ENCODE measurements at places on chromosomes 4 and X.

GRCh38 chrX:87732133-87732532 is 214.5 kb downstream of the KLHL4 start:
- no peak for DNase-seq

DNA sequence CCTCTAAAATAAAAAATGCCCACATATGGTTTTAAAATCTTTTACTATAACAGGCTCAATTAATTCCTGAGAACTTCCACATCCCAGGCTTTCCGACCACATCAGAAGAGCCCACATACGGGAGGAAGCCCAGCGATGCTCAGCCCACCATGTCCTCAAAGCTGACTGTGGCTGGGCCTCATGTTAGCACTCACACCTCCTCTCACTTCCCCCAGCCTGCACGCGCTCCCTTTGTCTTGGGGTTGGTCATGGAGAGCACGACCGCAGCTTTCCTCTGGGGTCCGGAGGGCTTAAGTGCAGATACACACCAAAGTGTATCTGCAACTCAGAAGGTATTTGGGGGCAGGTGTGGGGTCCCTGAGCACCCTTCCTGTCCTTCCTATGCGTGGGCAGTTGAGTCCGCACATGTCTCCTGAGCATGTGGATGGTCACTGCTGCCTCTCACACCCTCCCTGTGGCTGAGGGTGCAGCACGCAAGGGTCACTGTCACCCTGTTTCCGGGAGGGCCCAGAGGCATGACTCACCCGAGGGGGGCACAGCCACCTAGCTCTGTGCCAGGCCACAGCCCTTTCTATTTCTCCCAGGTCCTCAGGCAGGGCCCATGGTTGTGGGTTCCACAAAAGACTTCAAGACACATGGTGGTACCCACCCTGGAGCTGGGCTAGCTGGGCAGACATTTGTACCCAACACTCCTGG is 21.2 kb downstream of the WDR1 start:
- DNase-seq: no peak

- DNase-seq: peak; percentile 64
Measured at GRCh38 chrX:20414066-20414465, 147.4 kb upstream of the RPS6KA3 start.

GRCh38 chr4:159594576-159594975 is 491.7 kb downstream of the RAPGEF2 start:
- no peak for DNase-seq

GRCh38 chr4:36230534-36230933 is 13.8 kb downstream of the ARAP2 start:
- no peak for DNase-seq

Data from astrocyte (in vitro differentiated cells and primary cell).